A549 treated with dexamethasone at 1 μM for 4 hours (cell line): ENCODE measurements at places on chromosomes 12 and 14. TPM values are rescaled to one million over a fixed set of nuclear protein-coding genes. Genes with fewer than 3 reads are reported as not detected.

The TAS2R8 gene
- not detected in 5 replicates for total RNA-seq

The IFNG-AS1 gene
- total RNA-seq = not detected in 5 replicates

The RNASE4 gene
- total RNA-seq = 5.4 to 9.5 TPM (median 8.4 TPM) in 5 replicates

The AMHR2 gene
- total RNA-seq = 0.54 to 1.0 TPM (median 0.87 TPM) in 5 replicates

The FICD gene
- 2.5 to 3.4 TPM (median 2.9 TPM) in 5 replicates for total RNA-seq

The RILPL1 gene
- 8.8 to 15.1 TPM (median 12.5 TPM) in 5 replicates for total RNA-seq

The PCED1B gene
- 14.2 to 17.8 TPM (median 15.5 TPM) in 5 replicates for total RNA-seq

The KIF5A gene
- 0.12 to 0.27 TPM (median 0.20 TPM) in 5 replicates for total RNA-seq

The APOLD1 gene
- total RNA-seq = 0.22 to 0.45 TPM (median 0.39 TPM) in 5 replicates

The ADAMTS20 gene
- total RNA-seq = not detected in 5 replicates

The CYP46A1 gene
- total RNA-seq = 0.03 to 0.20 TPM (median 0.11 TPM) in 5 replicates

The GLIPR1L1 gene
- not detected in 5 replicates for total RNA-seq

The RNASE3 gene
- not detected in 5 replicates for total RNA-seq

The NOC4L gene
- total RNA-seq = 36.5 to 66.2 TPM (median 63.7 TPM) in 5 replicates

The AQP2 gene
- not detected in 5 replicates for total RNA-seq

The TSPAN19 gene
- 0.13 TPM in 1 of 5 replicates, not detected in the others for total RNA-seq

The PIWIL1 gene
- total RNA-seq = not detected in 5 replicates

The MYH7 gene
- total RNA-seq = 0.02 TPM in 1 of 5 replicates, not detected in the others

The CMKLR1 gene
- total RNA-seq = 0.02 to 0.11 TPM (median 0.05 TPM) in 3 of 5 replicates, not detected in the others

The MYF5 gene
- not detected in 5 replicates for total RNA-seq

The SYCP3 gene
- 0.04 to 0.16 TPM (median 0.09 TPM) in 4 of 5 replicates, not detected in the other for total RNA-seq

The GSC gene
- total RNA-seq = 0.22 to 0.39 TPM (median 0.31 TPM) in 5 replicates

The SLC6A15 gene
- 3.2 to 5.5 TPM (median 3.9 TPM) in 5 replicates for total RNA-seq

The FAM181A gene
- not detected in 5 replicates for total RNA-seq

The DIO2 gene
- total RNA-seq = 1.7 to 2.8 TPM (median 1.9 TPM) in 5 replicates

The KRT72 gene
- not detected in 5 replicates for total RNA-seq

The HCAR1 gene
- 0.02 to 0.11 TPM (median 0.07 TPM) in 5 replicates for total RNA-seq

The SLC2A13 gene
- 2.4 to 3.1 TPM (median 2.9 TPM) in 5 replicates for total RNA-seq

The PLEKHD1 gene
- total RNA-seq = 0.01 to 0.03 TPM (median 0.02 TPM) in 4 of 5 replicates, not detected in the other

The SIX4 gene
- total RNA-seq = 1.7 to 3.1 TPM (median 2.8 TPM) in 5 replicates

The INSM2 gene
- total RNA-seq = 0.02 to 0.05 TPM (median 0.04 TPM) in 5 replicates

The MYF6 gene
- total RNA-seq = not detected in 5 replicates

The PLA2G1B gene
- total RNA-seq = 0.18 TPM in 1 of 5 replicates, not detected in the others

The AMN gene
- total RNA-seq = 0.27 to 0.45 TPM (median 0.32 TPM) in 5 replicates

The IL31 gene
- not detected in 5 replicates for total RNA-seq

The CD69 gene
- not detected in 5 replicates for total RNA-seq

The EPYC gene
- total RNA-seq = not detected in 5 replicates

The IQSEC3 gene
- total RNA-seq = 0.01 to 0.11 TPM (median 0.02 TPM) in 5 replicates
